ENCODE measurements at places on chromosomes 16 and 17. TPM values are rescaled to one million over a fixed set of nuclear protein-coding genes. Genes with fewer than 3 reads are reported as not detected.
A peak's percentile ranks its signal among the peaks of the same experiment; 100 is the strongest.

DNA sequence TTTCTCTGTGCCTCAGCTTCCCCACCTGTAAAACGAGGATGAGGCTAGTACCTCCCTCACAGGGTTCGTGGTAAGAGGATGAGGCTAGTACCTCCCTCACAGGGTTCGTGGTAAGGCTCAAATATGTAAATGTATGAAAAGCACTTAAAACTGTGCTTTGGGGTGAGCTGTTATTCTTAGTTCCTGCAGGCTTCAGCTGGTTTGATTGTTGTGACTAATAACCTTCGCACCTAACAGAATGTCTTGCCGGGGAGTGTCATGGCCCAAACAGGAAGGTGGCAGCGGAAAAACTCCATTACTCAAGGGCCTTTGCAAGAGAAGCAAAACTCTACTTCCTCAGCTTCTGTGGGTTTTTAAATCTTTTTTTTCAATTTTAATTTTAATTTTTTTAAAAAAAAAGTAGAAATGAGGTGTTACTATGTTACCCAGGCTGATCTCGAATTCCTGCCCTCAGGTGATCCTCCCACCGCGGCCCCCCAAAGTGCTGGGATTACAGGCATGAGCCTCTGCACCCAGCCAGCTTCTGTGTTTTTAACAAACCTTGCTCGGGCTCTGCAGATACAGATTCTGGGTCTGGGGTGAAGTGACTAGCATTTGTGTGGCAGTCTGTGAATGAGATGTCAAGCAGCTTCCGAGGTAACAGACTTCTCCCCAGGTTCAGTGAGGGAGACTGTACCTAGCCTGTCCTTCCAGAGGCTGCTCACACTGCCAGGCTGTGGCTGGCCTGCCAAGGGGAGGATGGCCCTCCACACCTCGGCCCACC is 103.0 kb downstream of the RAB11FIP4 start:
- peak; percentile 79 for DNase-seq

- peak; percentile 21 for DNase-seq
Observed at GRCh38 chr17:39769974-39770587, 32.3 kb downstream of the GRB7 start.

DNA sequence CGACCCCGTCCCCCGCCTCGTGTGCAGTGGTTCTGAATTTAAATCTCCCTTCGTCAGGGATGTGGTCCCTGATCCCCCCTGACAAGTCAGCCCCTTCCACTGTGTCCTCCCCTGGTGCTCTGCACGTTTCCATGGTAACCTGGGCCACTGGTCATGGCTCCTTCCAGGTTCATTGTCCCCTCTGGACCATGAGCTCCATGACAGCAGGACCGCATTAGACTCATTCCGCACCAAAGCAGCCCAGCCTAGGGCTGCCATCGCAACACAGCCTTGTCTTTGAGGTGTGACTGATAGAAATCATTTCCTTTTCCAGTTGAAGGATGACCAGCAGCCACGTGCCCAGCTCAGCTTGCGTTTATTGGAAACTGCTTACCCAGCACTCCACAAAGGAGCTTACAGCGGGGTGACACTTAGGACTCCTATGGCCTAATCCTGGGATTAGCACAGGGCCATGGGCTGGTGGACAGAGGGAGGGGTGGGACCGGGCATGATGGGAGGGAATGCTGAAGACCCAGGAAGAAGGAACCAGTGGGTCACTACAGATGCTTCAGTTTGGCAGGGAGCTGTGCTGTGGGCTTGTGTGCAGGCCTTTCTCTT is 7.6 kb downstream of the RCVRN start:
- DNase-seq, result no peak

SLC12A3 gene
- 0.21 TPM for polyA plus RNA-seq

ANKFN1 gene
- 0.24 TPM for polyA plus RNA-seq

SBK1 gene
- 3.2 TPM for polyA plus RNA-seq

DNA sequence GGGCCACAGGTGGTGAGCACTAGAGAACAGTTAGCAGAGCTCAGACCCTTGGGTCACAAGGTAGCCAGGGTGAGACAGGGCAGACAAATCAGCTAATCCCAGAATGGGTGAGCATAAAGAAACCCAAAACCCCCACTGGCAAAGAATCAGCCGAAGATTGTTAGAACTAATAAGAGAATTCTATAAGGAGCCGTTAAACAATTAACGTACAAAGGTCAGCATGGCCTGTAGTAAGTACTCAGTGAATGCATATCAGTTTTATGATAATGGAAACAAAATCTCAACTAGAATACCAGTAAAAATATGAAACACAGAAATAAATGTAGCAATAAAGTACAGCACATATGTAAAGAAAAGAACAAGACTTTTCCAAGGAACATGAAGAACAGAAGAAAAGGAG is 168.6 kb downstream of the NTN1 start:
- peak; percentile 23 for DNase-seq

UMOD gene
- not detected for polyA plus RNA-seq

USH1G gene
- polyA plus RNA-seq, result 1.5 TPM

DNA sequence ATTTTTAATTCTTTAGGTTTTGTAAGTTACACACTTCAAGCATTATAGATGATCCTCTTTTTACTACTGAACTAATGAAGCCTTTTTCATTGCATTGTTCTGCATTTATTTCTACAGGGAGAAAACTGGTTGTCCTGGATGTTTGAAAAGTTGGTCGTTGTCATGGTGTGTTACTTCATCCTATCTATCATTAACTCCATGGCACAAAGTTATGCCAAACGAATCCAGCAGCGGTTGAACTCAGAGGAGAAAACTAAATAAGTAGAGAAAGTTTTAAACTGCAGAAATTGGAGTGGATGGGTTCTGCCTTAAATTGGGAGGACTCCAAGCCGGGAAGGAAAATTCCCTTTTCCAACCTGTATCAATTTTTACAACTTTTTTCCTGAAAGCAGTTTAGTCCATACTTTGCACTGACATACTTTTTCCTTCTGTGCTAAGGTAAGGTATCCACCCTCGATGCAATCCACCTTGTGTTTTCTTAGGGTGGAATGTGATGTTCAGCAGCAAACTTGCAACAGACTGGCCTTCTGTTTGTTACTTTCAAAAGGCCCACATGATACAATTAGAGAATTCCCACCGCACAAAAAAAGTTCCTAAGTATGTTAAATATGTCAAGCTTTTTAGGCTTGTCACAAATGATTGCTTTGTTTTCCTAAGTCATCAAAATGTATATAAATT is 53.0 kb downstream of the TUBD1 start:
- DNase-seq, result no peak

GRCh38 chr16:29909391-29909790 is 9.1 kb downstream of the ASPHD1 start:
- DNase-seq, result no peak

DNA sequence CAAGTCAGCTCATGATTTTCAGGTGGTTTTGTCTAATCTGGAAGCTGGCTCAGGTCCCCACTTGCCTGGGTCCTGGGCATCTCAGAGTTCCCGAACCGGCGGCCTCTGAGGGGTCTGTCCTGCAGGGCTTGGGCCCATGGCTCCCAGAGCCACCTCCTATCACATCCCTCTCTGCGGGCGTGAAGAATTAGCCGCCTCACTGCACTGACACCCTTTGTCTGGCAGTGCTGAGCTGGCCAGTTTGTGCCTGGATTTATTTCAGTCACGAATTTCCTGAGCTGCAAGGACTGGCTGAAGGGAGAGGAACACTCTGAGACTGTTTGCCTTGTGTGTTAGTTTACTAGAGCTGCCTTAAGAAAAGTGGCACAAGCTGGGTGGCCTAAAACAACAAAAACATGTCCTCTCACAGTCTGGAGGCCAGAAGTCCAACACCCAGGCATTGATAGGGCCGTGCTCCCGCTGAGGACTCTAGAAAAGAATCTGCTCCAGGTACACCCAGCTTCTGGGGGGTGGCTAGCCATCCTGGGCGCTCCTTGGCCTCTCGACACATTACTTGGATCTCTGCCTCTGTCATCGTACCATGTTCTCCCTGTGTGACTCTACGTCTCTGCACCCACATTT is 217.5 kb upstream of the DYNLRB2 start:
- no peak for DNase-seq

GRCh38 chr17:57597531-57598453 is 147.3 kb downstream of the CCDC182 start:
- DNase-seq, result peak; percentile 49

KCNH6 gene
- 6.9 TPM for polyA plus RNA-seq

DNA sequence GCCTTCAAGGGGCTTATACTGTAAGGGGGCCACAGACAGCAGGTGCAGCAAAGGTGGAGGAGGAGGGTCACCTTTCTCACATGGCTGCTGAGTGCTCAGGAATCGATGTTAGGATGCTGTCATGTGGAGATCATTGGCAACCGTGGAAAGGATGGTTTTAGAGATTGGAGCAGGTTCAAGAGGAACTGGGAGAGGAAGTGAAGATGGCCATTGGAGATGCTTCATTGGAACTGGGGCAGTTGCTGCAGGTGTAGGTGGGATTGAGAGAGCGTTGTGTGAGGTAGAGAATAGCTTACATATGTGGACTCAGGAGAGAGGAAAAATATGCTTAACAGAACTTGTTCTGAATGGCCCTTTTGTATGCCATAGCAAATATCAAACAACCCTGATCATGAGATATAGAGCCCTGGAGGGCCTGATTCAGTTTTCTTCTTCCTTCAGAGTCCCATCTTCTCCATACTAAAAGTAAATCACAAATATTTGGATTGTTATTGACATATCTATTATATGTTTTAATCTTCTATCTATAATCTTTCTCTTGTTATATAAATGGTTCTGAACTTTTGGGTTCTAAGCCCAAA is 40.8 kb downstream of the LDHD start:
- no peak for DNase-seq
